ENCODE measurements at places on chromosomes 7 and 10. TPM values are rescaled to one million over a fixed set of nuclear protein-coding genes. Genes with fewer than 3 reads are reported as not detected.

DNA sequence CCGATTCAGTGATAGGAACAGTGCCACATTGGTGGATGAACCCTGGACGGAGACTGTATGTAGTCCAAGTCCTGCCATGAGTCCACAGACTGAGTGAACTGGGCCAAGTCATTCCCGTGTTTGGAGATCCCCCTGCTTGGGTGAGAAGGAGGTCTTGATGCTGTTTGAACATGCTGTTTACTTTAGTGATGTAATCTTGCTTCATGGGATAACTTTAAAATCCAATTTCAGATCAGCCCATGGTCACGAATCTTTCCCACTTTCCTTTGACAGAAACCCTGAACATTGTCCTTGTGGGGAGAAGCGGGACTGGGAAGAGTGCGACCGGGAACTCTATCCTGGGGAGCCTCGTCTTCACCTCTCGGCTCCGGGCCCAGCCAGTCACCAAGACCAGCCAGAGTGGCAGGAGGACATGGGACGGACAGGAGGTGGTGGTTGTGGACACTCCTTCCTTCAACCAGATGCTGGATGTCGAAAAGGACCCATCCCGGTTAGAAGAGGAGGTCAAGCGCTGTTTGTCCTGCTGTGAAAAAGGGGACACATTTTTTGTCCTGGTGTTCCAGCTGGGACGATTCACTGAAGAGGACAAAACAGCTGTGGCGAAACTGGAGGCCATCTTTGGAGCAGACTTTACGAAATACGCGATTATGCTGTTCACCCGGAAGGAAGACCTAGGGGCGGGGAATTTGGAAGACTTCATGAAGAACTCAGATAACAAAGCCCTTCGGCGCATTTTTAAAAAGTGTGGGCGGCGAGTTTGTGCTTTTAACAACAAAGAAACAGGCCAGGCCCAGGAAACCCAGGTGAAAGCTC, 26.6 kb downstream of the GIMAP8 start:
- DNase-seq = no peak

GRCh38 chr7:150396851-150397260, 17.7 kb downstream of the ZNF775 start:
- DNase-seq = no peak

Gene VWA2
- 0.21 TPM for total RNA-seq

Gene HELLS
- total RNA-seq = 3.5 TPM
